ENCODE measurements at places on chromosomes 3 and 15. TPM values are rescaled to one million over a fixed set of nuclear protein-coding genes. Genes with fewer than 3 reads are reported as not detected.

IMPG2 gene
- total RNA-seq, result 0.45 TPM

SPTSSB gene
- total RNA-seq, result not detected

DNAH12 gene
- 0.19 TPM for total RNA-seq

ACKR4 gene
- total RNA-seq, result 0.16 TPM

BLOC1S6 gene
- total RNA-seq, result 68.5 TPM

SLC2A2 gene
- total RNA-seq, result not detected

TMEM207 gene
- total RNA-seq, result not detected

DAZL gene
- total RNA-seq, result not detected

IRAK2 gene
- total RNA-seq, result 1.6 TPM

FGD5 gene
- not detected for total RNA-seq

RTP3 gene
- not detected for total RNA-seq

VPS33B gene
- 23.8 TPM for total RNA-seq

EFHB gene
- 0.99 TPM for total RNA-seq

CDHR4 gene
- total RNA-seq, result not detected

PEX5L gene
- total RNA-seq, result not detected

CD200R1 gene
- total RNA-seq, result 4.0 TPM

CFAP92 gene
- 0.45 TPM for total RNA-seq

KLHL18 gene
- total RNA-seq, result 43.3 TPM

GPR62 gene
- not detected for total RNA-seq

MYL3 gene
- not detected for total RNA-seq

CNTN3 gene
- total RNA-seq, result not detected

CLDN11 gene
- not detected for total RNA-seq

KLF15 gene
- not detected for total RNA-seq

LYSMD2 gene
- total RNA-seq, result 17.4 TPM

NT5DC2 gene
- total RNA-seq, result 4.2 TPM

ATP13A5 gene
- not detected for total RNA-seq

SLCO2A1 gene
- not detected for total RNA-seq

All from CD4-positive, alpha-beta T cell (primary cell).